ENCODE measurements at places on chromosomes 5 and 9. TPM values are rescaled to one million over a fixed set of nuclear protein-coding genes. Genes with fewer than 3 reads are reported as not detected.

SPAG8 gene
- 0.65 TPM for total RNA-seq

DNA sequence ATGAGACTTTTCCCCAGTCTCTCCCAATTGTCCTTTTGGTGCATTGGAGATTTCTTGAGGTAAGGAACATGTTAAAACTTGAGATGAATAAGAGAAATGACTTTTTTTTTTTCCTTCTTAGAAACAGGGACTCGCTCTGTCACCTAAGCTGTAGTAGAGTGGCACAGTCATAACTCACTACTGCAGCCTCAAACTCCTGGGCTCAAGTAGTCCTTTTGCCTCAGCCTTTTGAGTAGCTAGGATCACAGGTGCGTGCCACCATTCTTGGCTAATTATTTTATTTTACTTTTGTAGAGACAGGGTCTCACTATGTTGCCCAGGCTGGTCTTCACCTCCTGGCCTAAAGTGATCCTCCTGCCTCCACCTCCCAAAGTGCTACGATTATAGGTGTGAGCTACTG, 25.9 kb downstream of the CDC42SE2 start:
- DNase-seq = no peak

FOXB2 gene
- total RNA-seq = not detected

SLC36A2 gene
- total RNA-seq = not detected

CRB2 gene
- total RNA-seq = not detected

DNA sequence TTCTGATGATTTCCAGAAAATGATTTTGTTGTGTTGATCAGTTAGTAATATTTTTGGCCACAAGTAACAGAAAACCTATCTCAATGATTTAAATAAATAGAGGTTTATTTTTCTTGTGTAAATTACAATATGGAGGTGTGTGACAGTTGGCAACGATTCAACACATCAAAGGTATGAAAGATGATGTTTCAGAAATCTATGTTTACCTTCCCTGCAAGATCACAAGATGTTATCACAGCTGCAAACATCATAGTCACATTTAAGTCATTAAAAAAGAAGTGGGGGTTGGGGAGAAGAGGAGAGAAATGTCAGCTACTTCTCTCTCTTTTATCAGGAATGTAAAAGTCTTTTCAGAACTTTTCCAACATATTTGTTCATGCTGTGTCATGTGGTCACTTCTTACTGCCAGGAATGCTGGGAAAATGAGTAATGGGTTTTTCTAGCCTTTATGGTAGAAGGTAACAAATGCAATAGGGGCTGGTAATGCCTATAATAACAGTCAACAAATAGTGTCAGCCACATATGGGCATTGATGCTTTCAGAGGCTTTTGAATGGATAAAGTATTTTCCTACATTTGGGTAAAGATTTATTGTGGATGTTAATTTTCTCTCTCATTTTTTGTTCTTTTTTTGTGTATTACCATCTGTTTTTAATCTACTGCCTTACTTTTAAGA, 742.7 kb downstream of the TLE1 start:
- no peak for DNase-seq

LOX gene
- total RNA-seq = 9.5 TPM

- no peak for DNase-seq
Measured at GRCh38 chr5:143183989-143184388, 219.5 kb downstream of the NR3C1 start.

PCDHGB4 gene
- total RNA-seq = 4.1 TPM

DNA sequence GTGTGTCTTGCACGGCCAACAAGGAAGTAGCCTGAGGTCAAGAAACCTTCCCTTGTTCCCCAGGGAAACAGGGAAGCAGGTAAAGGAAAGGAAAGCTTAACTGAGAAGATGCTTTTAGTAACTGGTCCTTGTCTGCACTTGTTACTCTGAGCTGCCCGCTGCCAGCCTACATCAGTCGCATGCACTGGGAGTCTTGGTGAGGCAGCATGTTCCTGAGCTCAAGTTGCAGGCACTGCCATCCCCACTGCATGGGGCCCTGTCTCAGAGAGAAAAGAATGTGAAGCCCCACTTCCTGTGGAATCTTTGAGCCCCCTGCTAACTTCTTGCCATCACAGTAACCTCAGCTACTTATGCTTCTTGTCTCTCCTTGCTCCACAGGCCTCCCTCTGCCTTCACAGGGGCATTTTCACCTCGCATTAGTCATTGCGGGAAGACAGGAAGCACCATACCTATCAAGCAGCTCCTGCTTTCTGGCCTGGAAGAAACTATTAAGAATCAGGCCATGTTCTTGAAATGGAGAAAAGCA, 344.1 kb upstream of the ADAMTSL1 start:
- DNase-seq = no peak

Data from esophagus muscularis mucosa (tissue), 4 donors.